ENCODE measurements at places on chromosomes 5 and 9. TPM values are rescaled to one million over a fixed set of nuclear protein-coding genes. Genes with fewer than 3 reads are reported as not detected.

The AK6 gene
- total RNA-seq: 25.9 TPM

DNA sequence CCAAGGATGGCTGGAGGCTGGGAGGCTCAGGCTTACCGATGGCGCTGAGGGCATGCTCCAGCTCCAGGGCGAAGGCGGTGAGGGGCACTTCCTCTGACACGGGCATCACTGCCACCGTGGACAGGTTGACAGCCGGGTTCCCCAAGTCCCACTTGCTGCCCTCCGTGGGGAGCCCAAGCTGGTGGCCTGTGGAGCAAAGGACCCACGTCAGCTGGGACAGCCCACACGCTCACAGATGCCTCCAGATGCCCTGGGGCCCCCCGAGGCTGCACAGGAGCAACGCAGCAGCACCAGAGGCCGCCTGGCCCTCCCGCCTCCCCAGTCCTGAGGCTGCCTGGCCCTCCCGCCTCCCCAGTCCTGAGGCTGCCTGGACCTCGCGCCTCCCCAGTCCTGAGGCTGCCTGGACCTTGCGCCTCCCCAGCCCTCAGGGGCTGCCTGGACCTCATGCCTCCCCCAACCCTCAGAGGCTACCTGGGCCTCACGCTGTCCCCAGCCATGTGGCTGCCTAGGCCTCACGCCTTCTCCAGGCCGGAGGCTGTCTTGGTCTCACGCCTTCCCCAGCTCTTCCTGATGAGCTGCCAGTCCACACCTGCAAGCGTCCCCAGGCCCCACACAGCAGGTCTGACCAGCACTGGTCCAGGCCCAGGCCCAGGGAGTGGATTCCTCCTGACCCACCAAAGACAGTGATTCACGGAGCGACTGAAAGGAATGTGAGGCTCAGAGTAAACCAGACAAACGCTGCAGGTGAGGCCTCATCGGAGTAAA is 25.6 kb upstream of the NSMF start:
- no peak for DNase-seq

The NUTM2F gene
- not detected for total RNA-seq

- no peak for DNase-seq
Observed at GRCh38 chr9:83034026-83034425, 28.9 kb downstream of the RASEF start.

DNA sequence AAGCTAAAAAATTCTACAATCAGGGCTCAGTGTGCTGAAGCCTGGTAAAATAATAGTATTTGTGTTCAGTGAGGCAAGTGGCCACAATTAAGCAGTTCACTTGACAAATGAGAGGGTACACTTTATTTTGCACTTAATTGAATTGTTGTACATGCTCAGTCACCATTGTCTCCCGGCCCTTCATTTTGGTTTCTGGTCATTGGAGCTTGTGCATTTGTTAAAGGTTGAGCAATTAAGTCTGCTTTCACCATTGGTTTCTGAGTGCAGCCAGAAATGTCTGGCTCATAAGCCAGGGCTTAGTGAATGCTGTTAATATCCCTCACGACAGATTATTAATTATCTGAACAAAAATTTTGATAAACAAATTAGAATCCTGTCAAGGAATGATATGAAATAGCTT is 89.6 kb downstream of the PRDM6 start:
- DNase-seq: no peak

DNA sequence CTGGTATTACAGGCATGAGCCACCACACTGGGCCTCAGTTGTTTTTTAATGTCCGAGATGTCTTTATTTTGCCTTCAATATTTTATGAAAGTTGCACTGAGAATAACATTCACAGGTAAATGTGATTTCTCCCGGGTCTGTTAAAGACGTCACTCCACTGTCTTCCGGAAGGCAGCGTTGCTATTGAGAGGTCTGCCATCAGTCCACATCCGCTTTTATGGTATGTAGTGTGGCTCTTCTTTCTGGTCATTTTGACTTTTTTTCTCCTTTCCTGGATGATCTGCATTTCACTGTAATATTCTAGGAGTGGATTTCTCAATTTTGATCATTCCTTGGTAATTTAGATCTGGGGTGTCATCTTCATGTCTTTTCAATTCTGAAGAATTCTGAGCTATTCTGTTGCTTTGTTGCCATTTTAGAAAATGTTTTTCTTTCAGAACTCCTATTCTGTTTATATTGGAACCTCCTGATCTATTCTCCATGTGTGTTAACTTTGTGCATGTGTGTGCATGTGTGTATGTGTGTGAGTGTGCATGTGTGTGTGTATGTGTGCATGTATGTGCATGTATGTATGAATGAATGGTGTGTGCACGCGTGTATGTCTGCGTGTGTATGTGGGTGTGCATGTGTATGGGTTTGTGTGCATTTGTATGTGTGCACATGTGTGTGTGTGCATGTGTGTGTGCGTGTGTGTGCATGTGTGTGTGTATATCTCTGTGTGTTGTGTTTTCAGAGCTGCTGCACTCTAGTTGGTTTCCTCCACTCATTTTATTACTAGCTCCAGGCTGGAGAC is 1.9 kb upstream of the LCN1 start:
- DNase-seq: no peak

GRCh38 chr9:107872457-107873192 is 383.1 kb upstream of the KLF4 start:
- DNase-seq: no peak

Data from kidney epithelial cell (primary cell).